NCI-H446 treated with DMSO at 0.1 percent for 48 hours (cell line): ENCODE measurements at places on chromosomes 6 and 20.

- DNase-seq = no peak
Observed at GRCh38 chr6:38364127-38364526, 275.6 kb downstream of the BTBD9 start.

- no peak for DNase-seq
Observed at GRCh38 chr6:22056398-22056797, 240.4 kb downstream of the PRL start.

GRCh38 chr20:57319584-57319983 is 10.0 kb upstream of the SPO11 start:
- DNase-seq = no peak

GRCh38 chr6:73513496-73513854 is 7.4 kb downstream of the EEF1A1 start:
- DNase-seq = no peak

GRCh38 chr6:89727501-89727900 is 89.0 kb upstream of the LYRM2 start:
- DNase-seq = no peak

- no peak for DNase-seq
Observed at GRCh38 chr6:81326881-81327561, 425.5 kb downstream of the TENT5A start.

- DNase-seq = no peak
Observed at GRCh38 chr6:30227242-30227722, 14.1 kb upstream of the TRIM26 start.

DNA sequence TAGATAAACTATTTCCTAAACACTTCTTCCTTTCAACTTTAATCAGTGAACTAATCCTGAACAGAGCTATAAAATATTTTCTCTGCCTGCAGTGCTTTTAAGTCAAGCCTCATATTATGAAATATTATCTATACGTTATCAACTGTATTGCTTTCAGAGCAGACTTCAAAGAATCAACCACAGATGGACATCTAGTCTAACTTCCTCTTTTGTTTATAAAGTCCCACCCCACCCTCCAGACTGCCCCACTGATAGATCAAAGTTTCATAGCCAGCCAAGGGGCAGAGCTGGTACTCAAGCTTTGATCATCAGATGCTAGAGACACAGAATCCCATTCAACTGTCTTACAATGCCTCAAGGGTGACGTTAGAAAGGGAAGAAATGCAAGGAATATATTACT is 308.3 kb downstream of the LAMA2 start:
- no peak for DNase-seq

DNA sequence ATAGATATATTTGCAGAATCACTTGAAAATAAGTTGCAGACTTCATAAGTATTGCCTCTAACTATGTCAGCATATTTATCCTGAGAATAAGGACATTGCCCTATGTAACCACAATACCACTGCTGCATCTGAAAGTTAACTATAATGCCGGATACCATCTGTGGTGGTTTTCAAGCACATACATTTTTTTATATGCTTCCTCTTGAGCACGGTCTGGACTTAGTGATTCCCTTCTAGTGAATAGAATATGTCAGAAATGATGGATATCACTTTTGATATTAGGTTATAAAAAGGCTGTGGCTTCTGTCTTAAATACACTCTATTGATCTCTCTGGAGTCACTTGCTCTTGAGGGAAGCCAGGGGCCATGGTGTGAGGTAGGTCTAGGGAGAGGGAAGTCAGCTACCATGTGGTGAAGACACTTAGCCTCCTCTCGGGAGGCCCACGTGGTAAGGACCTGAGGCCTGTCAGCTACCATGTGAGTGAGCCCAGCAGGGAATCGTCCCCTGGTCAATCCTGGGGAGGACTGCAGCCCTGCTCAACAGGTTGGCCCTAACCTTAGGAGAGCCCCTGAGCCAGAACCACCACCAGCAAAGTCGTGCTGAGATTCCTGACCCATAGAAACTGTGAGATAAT is 57.5 kb downstream of the CCDC170 start:
- DNase-seq = no peak

GRCh38 chr6:118659513-118660217 is 8.3 kb upstream of the CEP85L start:
- no peak for DNase-seq

DNA sequence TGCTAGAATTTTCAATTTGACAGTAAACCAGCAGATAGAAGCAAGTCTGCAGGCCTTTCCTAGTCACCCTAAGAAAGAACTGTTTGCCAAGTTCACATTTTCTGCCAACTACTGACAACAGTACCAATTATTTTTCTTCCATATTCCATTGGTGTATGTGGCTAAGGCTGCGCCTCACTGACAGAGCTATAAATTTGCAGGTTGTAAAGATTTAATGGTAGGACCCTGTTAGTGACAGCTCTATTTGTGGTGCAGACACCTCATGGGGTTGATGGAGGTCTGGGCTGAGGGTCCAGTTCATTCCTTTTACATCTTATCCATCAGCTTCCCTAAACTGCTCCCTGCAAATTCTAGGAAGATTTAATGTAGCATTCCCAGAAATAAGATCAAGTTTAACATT is 228.5 kb downstream of the FRK start:
- no peak for DNase-seq

DNA sequence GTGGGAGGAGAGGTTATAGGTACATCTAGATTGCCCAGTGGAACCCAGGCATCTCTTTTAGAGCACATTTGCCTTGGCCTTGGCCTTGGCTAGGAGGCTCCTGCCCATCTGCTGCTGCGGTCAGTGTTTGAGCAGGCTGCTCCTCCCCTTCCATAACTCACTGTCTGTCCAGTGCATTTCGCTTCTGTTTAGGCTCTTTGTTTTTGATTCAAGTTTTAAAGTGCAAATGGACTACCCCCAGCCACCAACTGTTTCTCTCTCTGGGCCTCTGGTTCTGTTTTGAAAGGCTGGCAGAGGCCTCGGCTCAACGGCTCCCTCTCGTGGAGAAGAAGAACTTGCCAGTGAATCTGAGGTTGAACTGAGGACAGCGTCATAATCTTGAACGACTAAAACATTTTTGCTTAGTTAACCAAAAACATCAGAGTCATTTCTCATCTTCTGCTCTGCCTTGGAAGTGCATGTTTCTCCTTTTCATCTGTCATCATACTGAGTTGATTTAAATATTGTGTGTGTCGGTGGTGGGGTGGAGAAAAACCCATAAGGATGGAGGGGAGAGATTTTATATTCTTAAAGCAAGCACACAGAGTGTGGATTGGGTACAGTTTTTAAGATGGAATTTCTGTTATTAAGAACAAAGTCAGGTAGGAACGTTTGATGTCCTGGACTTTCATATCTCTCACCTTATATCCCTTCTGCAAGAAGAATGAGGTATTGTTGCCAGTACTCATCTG is 171.4 kb downstream of the DTNBP1 start:
- no peak for DNase-seq

DNA sequence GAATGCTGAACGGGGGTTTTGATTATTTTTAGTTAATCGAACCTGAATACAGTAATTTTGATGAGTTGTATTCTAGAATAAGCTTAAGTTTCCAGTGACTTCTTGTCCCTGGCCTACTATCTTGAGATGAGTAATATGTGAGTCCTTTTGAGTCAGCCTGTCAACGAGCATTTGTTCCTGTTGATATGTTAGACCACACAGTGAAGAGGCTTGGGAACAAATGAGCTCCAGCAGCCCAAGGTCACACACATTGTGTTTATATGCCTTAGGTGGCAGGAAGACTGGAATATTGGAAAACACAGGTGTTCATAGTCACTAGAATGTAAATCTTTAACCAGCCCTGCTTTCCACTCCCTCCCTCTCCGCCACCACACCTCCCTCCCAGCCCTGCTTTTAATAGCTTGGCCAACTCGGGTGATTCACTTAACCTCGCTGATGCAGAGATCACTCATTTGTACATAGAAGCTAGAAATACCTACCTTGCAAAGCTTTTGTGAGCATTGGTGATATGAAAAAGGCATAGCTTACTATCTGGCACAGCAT is 9.1 kb downstream of the SMPDL3A start:
- DNase-seq = no peak

- DNase-seq = no peak
Observed at GRCh38 chr6:137311940-137312339, 92.8 kb upstream of the IFNGR1 start.

GRCh38 chr20:63425846-63426485 is 46.5 kb downstream of the KCNQ2 start:
- DNase-seq = no peak

DNA sequence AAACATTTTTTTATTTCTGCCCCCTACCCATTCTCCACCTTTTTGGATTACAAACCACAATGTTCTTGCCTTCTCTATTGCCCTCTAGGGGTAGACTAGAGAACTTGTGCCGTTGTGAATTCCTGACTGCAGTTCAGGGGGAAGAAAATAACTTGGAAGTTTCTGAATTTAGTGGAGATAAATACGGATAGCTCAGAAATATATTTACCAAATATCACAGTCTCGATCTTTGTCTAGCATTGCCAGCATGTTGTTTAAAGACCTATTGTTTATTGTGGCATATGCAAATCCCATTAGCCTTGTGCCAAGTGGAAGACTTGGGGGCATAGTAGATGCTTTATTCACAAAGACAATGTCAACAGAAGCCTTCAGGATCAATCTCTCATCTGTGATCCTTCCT is 154.1 kb upstream of the MMS22L start:
- DNase-seq = no peak

DNA sequence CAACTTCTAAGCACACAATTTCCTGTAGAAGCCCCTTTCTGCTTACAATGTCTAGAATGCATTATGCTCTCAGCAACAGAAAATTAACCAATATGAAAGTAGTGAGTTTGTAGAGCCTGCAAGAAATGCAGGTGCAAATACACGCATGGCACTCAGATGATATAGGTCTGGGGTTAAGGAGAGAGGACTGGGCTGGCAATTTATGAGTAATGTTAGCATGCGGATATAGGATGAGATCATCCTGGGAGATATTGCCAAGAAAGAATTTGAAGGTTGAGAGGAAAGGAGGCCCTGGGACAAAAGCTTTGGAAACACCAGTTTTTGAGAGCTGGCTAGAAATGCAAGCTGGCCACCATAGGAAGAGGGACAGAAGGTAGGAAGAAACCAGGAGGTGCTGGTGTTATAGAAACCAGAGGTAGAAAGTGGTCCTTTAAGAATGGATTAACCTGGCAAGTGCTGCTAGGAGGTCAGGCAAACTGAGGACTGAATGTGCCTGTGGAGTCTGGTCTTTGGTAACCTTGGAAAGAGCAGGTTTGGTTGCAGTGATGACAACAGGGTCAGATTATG is 183.2 kb upstream of the MYLIP start:
- DNase-seq = no peak

DNA sequence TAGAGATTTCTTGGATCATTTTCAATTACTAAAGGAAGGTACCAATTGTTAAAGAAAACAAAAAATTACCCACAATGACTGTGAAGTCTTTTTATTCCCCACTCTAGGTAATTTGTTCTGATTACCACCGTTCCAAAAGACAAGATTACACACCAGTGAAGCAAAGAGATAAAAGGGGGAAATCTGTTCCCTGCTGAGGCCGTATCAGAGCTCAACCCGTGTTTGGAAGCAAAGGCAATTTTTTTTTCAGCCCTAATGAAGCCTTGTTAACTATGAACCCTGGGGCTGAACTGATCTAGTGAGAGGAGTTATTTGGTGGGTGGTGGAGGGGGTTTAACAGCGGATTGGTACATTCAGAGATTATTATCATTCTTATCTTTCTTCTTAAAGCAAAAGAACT is 128.5 kb downstream of the ALDH8A1 start:
- DNase-seq = no peak

GRCh38 chr20:57070296-57070695 is 196.1 kb downstream of the BMP7 start:
- DNase-seq = no peak

DNA sequence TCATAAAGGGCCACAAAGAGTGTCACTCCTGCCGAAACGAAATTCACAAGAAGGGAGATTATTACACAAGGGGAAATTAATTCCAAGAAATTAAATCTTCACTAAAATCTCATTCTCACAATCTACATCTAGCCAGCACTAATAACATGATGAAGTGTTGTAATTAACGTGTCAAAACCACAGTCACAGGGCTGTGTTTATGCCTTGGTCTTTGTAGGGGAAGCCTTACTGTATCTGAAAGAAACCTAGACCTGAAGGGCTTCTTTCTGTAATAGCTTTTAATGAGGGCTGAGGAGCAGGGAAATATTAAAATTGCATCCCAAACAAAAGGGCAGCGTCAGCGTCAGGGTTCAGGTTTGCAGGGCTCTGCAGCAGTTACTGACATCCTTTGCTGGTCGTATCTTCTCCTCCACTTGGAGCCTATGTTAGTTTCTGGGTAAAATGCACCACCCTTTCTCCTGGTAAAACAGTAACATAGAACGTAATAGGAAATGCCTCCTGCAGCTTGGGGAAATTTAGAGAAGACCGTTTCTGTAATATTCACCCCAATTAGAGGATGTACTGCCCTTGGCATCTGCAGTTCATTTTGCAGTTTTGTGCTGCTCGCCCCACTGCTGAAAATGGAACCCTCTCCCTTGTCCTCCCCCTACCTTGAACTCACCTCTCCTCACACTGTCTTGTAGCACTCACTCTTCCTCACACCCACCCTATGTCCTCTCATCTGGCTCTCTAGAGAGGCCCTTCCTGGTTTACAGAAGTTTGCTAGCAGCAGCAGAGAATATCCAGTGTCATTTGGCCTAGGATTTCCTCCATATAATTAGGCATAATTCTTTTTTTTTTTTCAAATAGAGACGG is 109.0 kb upstream of the TRAF3IP2 start:
- no peak for DNase-seq

DNA sequence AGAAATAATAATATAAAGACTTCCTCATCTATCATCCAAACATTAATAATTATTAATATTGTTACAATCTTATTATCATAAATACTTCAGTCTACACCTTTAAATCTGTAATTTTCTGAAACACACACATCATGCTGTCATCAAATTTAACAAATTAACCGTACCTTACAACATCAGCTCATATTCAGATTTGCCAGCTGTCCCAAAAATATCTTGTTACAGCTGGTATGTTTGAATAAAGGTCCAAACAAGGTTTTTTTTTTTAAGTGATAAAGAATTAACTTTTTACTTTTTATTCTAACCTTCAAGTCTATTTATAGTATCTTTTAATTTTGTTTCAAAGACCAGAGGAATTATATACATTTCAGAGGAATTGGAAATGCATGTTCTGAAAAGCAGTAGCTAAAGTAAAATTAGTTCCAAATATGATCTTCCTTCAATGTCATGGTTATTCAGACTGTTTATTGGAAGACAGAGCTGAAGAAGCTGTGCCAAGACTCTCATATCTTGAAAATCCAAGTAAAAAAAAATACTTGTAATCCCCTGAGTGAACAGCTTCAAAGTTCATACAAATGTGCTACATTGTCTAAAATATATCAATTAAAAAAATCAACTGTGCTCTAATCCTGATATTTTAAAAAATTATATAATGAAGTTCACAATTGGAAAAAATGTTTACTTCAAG is 161.7 kb upstream of the BMP5 start:
- DNase-seq = peak; percentile 42

GRCh38 chr6:142359271-142359960 is 57.6 kb downstream of the ADGRG6 start:
- no peak for DNase-seq
